ENCODE measurements at places on chromosomes 5 and 9.

DNA sequence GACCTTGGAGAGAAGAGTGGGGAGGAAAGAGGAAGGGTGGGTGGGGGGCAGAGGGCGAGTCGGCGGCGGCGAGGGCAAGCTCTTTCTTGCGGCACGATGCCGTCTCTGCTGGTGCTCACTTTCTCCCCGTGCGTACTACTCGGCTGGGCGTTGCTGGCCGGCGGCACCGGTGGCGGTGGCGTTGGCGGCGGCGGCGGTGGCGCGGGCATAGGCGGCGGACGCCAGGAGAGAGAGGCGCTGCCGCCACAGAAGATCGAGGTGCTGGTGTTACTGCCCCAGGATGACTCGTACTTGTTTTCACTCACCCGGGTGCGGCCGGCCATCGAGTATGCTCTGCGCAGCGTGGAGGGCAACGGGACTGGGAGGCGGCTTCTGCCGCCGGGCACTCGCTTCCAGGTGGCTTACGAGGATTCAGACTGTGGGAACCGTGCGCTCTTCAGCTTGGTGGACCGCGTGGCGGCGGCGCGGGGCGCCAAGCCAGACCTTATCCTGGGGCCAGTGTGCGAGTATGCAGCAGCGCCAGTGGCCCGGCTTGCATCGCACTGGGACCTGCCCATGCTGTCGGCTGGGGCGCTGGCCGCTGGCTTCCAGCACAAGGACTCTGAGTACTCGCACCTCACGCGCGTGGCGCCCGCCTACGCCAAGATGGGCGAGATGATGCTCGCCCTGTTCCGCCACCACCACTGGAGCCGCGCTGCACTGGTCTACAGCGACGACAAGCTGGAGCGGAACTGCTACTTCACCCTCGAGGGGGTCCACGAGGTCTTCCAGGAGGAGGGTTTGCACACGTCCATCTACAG is 760 bp downstream of the NPR3 start:
- no peaks in the 10 kb centered on the region for H3K36me3 ChIP-seq
- peak overlapping the region; percentile 71 for H3K4me3 ChIP-seq
- no peak overlapping the region for H3K27ac ChIP-seq
- H3K27me3 ChIP-seq = peaks cover 92% of the 10 kb centered on the region
- peak; percentile 52 for DNase-seq

GRCh38 chr5:152405145-152405544 is at the start of gene NMUR2:
Gene NMUR2 (minus strand): TSS chr5:152405279. CDS start chr5:152405113, 166 bp downstream.
- H3K4me1 ChIP-seq = no peaks in the 10 kb centered on the region
- DNase-seq = peak; percentile 78
- no peak within 1 kb of the TSS for H3K4me3 ChIP-seq
- H3K36me3 ChIP-seq = no peaks in the 10 kb centered on the region

GRCh38 chr5:35003018-35003957 is 44.5 kb downstream of the AGXT2 start:
- H3K4me1 ChIP-seq = peaks cover 15% of the 10 kb centered on the region
- no peak overlapping the region for H3K4me3 ChIP-seq
- H3K27me3 ChIP-seq = no peaks in the 10 kb centered on the region
- no peak overlapping the region for H3K27ac ChIP-seq

DNA sequence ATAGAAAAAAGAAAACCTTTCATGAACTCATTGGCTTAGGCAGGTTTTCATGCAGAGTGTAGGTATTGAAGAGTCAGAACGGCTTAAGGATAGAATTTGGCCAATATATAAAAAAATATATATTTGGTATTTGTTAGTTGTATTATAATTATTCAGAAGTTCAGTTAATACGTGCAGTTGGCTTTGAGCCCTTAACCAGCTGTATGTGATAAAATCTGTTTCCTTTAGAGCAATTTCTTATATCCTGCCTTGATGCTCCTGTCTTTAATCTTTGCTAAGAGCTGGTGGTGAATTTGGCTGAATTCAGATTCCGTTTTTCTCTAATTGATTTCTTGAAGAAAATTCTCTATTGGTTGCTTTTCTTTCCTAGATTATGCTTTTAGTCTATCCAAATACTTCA is 3.7 kb downstream of the ANXA1 start:
- no peaks in the 10 kb centered on the region for H3K27me3 ChIP-seq
- H3K27ac ChIP-seq = no peak overlapping the region
- DNase-seq = no peak

- no peak overlapping the region for H3K4me3 ChIP-seq
- H3K27ac ChIP-seq = no peak overlapping the region
- H3K36me3 ChIP-seq = no peaks in the 10 kb centered on the region
Measured at GRCh38 chr9:21669701-21670100, 132.7 kb upstream of the MTAP start.

- no peaks in the 10 kb centered on the region for H3K36me3 ChIP-seq
- no peaks in the 10 kb centered on the region for H3K4me1 ChIP-seq
- no peak for DNase-seq
- H3K27me3 ChIP-seq = no peaks in the 10 kb centered on the region
- H3K27ac ChIP-seq = no peak overlapping the region
Measured at GRCh38 chr5:116421080-116421629, 153.5 kb downstream of the SEMA6A start.

GRCh38 chr5:74693191-74693590 is 8.2 kb downstream of the HEXB start:
- H3K27me3 ChIP-seq = no peaks in the 10 kb centered on the region
- H3K4me1 ChIP-seq = no peaks in the 10 kb centered on the region
- no peak overlapping the region for H3K27ac ChIP-seq
- DNase-seq = no peak

GRCh38 chr9:76643399-76644117 is 120.7 kb upstream of the PCA3 start:
- H3K4me1 ChIP-seq = peaks cover 13% of the 10 kb centered on the region
- H3K27me3 ChIP-seq = no peaks in the 10 kb centered on the region
- no peaks in the 10 kb centered on the region for H3K36me3 ChIP-seq
- H3K27ac ChIP-seq = no peak overlapping the region
- no peak for DNase-seq

DNA sequence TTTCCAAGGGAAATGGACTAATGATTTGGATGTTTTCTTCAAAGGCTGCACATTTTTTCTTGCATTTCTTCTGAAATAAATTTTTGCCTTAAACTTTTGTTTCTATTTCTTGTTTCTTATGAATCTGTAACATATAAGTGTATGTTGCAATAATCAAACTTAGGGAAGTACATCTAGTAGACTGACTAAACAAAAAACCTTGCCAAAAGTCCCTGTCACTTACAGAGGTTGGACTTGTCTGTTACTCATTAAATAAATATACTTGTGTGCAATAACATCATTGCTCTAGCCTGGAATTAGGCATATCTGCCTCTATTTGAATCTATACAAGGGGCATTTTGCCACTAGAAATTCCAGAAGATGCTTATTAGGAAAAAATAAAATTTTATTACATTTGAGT is 56.6 kb downstream of the C6 start:
- no peak overlapping the region for H3K4me3 ChIP-seq
- H3K27ac ChIP-seq = no peak overlapping the region
- H3K36me3 ChIP-seq = no peaks in the 10 kb centered on the region

GRCh38 chr5:151862811-151863472 is 61.7 kb downstream of the GLRA1 start:
- no peaks in the 10 kb centered on the region for H3K36me3 ChIP-seq
- no peak overlapping the region for H3K27ac ChIP-seq
- H3K4me1 ChIP-seq = no peaks in the 10 kb centered on the region
- H3K27me3 ChIP-seq = no peaks in the 10 kb centered on the region
- no peak overlapping the region for H3K4me3 ChIP-seq

DNA sequence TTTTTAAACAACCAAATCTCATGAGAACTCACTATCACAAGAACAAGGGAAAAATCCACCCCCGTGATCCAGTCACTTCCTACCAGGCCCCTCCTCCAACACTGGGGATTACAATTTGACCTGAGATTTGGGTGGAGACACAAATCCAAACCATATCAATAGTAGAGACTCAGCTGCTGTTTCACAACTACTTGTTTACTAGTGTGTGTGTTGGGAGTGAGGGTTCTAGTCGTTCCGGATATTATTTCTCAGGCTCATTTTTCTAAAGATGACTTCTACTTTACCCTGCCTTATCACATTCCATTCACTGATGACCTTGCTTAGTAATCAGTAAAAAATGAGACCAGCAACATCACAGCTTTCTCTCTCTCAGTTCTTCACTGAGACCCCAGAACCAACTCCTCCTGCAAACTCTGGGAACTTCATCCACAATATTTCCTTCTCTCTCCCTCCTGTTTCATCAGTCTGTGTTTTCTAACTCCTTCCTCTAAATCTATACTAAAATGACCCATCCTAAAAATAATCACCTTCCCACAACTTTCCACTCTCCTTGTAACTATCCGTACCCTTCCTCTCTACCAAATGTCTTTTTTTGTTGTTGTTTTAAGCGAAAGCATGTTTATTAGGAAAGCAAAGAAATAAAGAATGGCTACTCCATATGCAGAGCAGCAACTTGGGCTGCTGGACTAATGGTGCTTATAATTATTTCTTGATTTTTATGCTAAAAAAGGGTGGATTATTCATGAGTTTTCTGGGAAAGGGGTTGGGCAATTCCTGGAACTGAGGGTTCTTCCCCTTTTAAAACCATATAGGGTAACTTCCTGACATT is 121.5 kb upstream of the SPRY4 start:
- peak overlapping the region; percentile 28 for H3K27ac ChIP-seq
- no peak overlapping the region for H3K4me3 ChIP-seq
- no peak for DNase-seq
- peaks cover 5% of the 10 kb centered on the region for H3K4me1 ChIP-seq
